ENCODE measurements at places on chromosomes 12 and 14.

DNA sequence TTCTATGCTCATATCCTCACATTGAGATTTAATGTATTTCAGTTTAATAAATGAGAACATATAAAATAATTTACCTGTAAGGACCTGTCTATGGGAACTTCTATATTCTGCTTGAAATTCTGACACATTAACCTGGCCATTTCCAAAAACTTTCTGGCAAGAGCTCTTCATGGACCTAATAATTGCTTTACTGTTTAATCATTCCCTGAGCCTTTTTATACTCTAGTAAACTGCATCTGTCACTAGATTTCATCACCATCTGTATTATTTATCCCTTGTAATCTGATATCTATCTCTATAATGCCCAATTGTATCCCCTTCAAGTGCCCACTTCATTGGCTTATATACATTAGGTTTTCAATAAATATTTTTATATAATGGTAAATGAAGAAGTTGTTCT is 327.7 kb downstream of the RAD51B start:
- no peak for DNase-seq

DNA sequence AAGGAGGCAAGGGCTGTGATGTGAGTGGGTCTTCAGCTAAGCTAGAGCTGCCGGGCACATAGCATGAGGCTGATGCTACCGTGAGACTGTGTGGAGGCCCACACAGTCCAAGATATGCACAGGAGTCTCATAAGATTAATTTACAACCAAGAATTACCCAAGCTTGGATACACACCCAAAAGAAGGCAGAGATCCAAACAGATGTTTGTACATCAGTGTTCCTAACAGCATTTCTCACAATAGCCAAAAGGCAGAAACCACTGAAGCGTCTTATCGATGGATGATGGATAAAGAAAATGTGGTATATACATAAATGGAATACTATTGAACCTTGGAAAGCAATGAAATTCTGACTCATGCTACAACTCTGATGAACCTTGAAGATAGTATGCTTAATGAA is 40.8 kb upstream of the RIC8B start:
- no peak for DNase-seq

- no peak for DNase-seq
Measured at GRCh38 chr12:76810671-76811419, 46.9 kb downstream of the ZDHHC17 start.

DNA sequence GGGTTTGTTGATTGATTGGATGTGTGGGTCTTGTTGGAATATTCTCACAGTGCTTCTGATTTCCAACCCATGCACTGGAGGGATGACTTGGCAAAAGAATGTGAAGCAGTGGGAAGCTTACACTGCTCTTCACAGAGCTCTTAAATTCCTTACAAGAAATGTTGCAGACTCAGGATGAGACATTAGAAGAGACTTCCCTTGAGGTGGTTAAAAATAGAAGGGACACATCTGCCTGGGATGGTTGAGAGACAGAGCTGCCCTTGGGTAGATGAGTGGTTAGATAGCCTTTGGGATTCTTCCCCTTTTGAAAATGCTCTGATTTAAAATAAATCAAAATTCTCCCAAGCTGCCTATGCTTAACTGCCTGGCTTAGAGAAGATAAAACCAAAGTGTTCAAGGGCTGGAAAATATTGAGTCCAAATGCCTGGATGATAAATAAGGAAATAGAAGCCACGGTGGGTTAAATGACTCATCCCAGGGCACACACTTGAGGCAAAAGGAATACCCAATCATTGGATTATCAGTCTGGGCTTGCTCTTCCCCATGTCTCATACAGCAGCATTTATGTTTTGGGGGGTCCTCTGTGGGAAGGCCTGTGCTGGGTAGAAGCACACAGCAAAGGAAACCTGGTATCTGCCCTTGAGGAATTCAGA is 264.3 kb downstream of the AKAP6 start:
- no peak for DNase-seq

DNA sequence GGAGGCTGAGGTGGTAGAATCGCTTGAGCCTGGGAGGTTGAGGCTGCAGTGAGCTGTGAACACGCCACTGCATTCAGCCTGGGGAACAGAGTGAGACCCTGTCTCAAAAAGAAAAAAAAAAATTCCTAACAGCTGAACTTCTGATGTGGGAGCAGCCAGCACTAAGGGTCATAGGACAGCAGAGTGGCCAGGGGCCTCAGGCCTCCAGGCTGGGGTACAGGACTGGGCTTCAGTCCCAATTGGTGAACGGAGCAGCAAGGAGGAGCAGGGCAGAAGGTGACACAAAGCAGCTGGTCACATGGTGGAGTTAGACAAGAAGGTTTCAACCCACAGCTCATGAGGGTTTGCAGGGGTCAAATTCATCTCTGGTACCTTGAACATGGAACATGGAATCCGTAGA is 40.8 kb upstream of the NRXN3 start:
- no peak for DNase-seq

GRCh38 chr12:126061777-126062176 is 996.5 kb downstream of the AACS start:
- DNase-seq: no peak

DNA sequence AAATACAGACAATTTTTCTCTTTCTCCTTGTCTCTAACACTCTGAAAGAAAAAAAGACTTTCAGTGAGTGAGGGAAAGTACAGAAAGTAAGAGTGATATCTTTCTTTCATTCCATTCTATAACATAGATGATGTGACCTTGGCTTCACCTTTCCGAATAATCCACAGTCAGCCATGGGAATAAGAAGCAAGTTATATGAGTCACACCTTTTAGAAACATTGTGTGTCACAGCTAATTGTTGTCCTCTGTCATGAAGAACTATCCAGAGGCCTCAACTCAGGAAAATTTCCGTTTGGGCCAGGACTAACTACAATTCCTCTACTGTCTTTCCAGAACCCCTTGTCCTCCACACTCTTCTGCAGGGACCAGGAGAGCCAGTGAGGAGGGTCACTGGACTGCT is 209.7 kb upstream of the FAR2 start:
- DNase-seq: no peak

DNA sequence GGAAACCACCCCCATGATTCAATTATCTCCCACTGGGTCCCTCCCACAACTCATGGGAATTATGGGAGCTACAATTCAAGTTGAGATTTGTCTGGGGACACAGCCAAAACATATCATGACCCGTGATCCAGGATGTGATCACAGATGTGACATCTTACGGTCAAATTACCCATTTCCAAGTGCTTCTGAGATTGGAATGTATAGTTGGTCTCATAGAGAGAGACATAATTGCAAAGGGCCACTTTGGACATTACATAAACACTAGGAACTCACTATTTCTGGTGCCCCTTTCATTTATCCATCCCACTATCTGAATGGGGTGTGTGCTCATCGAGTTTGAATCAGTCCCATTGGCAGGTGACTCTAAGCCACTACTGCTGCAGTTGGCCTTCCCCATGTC is 204.5 kb downstream of the PHLDA1 start:
- no peak for DNase-seq

DNA sequence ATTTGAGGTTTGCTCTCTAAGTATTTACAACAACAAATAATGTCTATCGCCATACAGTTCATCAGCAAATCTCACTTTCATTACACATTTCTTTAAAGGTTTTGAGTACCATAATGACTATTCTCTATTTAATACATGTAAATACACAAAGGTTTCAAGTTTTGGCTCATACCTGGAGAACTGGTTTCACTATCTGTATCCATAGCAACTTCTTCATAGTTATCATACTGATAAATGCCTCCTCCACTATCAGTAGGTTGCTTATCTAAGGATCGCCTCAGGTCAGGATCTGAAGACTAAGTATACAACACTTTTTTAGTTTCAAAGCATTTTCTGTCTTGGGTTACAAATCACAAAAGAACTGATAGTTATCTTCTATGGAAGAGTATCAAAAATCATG is 21.4 kb downstream of the ZFC3H1 start:
- DNase-seq: no peak

DNA sequence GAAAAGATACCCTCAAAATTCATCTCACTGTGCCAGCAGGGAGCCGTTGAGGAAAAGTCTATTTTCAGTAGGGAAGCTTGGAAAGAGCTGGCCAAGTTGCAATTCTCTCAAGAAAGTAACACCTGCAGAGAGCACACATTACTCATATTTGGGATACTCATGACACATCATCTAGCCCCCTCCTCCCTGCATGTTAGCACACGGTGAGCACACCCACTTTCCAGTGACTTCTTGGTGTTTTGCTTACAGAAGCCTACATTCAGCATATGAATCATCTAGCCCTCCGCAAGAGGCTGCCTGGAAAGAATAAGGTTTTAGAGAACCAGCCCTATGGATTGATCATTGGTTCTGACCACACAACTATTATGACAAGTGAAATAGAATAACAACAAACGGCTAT is 124.5 kb downstream of the PTPRO start:
- DNase-seq: no peak

DNA sequence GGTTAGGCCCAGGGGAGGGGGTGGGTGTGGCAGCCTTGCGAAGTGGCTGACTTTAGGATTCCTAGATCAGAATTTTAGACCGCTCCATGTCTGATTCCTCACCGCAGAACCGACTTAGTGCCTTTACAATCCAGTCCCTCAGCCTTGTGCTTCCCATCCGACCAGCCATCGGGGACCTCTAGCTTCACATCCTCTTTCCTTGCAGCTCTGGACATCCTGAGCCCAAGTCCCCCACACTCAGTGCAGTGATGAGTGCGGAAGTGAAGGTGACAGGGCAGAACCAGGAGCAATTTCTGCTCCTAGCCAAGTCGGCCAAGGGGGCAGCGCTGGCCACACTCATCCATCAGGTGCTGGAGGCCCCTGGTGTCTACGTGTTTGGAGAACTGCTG is 557 bp downstream of the COPS7A start:
- DNase-seq: peak; percentile 25

GRCh38 chr12:108620236-108620879 is 13.3 kb downstream of the SELPLG start:
- DNase-seq: no peak

GRCh38 chr12:981961-982360 is 9.1 kb upstream of the ERC1 start:
- no peak for DNase-seq

- no peak for DNase-seq
Measured at GRCh38 chr12:29395356-29395755, 14.4 kb upstream of the ERGIC2 start.

- no peak for DNase-seq
Measured at GRCh38 chr12:80411787-80412186, 32.2 kb upstream of the PTPRQ start.

- no peak for DNase-seq
Measured at GRCh38 chr12:48025281-48025680, 21.0 kb upstream of the COL2A1 start.

- no peak for DNase-seq
Measured at GRCh38 chr12:51430196-51430895, 5.7 kb downstream of the SLC4A8 start.

GRCh38 chr14:23033251-23033727 is 1.4 kb downstream of the PSMB5 start:
- DNase-seq: no peak

DNA sequence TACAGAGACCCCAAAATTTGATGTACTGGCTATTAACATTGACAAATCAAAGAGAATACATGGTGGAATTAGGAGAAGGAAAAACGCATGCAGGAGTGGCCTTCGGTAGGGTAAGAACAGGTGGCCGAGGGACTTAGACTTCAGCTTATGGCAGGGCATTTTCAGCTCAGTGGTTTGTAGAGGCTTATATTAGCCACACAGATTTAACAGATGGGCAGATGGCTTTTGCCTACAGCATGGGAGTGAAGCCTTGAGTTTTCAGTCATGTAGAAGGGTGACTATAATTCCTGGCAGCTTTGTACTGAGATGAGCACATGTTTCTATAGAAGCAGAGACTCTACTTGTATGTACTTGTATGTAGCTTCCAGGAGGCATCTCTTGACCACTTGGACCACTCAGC is 40.9 kb upstream of the PLEKHA5 start:
- no peak for DNase-seq

DNA sequence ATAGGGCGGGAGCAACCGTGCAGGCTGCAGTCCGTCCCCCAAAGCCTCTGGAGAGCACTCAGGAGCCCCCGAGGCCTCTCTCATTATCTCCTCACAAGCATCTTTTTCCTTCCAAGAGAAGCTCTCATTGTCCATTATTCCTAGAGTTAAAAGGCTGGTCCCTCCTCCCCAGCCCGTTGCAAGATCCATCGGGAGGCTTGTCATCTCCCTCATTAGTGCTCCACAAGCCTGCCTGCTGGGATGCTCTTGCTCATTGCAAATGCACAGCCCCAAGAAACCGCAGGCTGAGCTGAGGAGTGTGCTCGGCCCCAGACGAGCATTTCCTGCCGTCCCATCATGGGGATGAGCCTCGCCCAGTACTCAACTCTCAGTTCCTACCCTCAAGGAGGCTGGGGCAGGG is 23.3 kb downstream of the NUAK1 start:
- DNase-seq: no peak

DNA sequence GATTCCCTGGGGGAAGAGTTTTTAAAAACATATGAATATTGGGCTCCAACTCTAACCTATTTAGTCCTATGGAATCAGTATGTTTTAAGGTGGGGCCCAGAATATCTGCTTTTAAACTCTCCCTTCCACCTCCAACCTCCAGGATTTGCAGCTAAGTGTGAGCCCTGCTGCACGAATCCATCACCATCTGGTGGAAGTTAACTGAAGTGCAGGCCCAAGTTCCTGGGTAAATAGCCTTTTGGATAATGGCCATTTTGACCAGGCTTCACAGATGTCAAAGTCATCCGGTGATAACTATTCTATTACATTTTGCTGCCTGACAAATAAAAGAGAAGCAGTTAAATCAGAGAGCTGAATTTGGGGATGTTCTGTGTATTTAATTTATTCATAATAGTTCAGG is 58.1 kb upstream of the RMST start:
- no peak for DNase-seq

DNA sequence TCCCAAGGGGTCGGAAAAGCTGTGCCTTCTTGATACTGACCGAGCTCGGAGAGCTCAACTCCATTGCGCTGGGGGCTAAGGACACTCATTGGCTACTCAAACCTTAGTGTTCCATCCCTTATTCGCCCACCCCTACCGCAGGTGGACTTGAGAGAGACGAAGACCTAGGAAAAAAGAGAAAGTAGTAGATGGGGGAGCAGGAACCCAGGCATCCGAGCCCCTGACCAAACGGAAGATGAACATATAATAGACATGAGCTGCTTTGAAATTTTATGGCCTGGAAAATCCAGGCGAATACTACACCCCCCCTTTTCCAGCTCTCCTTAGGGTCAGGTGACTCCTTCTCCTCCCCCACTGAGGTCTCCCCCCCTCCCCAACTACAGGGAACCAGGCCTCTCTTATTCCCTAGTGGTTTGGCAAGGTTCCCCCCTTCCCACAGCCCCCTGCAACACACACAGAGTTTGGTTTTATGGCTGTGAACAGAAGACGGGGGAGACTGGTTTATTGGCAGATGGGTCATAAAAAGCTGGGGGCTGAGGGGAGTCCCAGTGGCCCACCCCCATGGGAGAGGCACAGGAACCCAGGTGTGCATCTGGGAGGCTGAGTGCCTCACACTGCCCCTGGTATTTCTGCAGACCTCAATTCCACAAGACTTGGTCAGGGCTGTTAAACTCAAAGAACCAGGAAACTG is 1.6 kb downstream of the GDF11 start:
- DNase-seq: no peak

- DNase-seq: no peak
Measured at GRCh38 chr14:92726135-92726932, 22.1 kb downstream of the LGMN start.

Measured in stimulated activated CD4-positive, alpha-beta T cell treated with anti-CD3 and anti-CD28 coated beads, Interleukin-12 subunit alpha, Interleukin-12 subunit beta, amount 100 ng/mL, for 24 hours (primary cell).